ENCODE measurements at places on chromosomes 3 and 15.
A peak's percentile ranks its signal among the peaks of the same experiment; 100 is the strongest.

GRCh38 chr3:139715166-139715565 lies 37.4 kb upstream of the NMNAT3 start:
- DNase-seq, result no peak

DNA sequence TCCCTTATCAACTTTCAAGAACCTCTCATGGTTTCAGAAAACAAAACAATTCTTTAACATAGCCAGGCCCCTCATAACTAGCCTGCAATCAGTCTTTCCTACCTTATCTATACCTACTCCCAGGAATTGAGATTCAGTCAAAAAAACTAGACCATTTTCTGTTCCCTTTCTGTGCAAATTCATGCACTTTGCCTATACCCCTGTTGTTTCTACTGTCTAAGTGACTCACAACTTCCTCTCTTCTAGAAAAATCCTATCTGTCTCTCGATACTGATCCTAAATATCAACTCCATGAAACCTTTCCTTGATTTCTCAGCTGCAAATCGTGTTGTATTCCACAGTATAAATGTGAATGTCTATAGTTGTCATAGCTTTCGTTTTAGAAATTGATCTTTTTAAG lies 10.9 kb upstream of the IL1RAP start:
- no peak for DNase-seq

DNA sequence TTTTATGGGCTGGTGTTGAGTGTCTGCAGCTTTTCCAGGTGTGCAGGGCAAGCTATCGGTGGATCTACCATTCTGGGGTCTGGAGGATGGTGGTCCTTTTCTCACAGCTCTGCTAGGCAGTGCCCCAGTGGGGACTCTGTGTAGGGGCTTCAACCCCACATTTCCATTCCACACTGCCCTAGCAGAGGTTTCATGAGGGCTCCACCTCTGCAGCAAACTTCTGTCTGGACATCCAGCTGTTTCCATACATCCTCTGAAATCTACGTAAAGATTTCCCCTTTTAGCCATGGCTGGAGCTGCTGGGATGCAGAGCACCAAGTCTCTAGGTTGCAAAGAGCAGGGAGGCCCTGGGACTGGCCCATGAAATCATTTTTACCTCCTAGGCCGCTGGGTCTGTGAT lies 11.6 kb downstream of the RFX7 start:
- no peak for DNase-seq

DNA sequence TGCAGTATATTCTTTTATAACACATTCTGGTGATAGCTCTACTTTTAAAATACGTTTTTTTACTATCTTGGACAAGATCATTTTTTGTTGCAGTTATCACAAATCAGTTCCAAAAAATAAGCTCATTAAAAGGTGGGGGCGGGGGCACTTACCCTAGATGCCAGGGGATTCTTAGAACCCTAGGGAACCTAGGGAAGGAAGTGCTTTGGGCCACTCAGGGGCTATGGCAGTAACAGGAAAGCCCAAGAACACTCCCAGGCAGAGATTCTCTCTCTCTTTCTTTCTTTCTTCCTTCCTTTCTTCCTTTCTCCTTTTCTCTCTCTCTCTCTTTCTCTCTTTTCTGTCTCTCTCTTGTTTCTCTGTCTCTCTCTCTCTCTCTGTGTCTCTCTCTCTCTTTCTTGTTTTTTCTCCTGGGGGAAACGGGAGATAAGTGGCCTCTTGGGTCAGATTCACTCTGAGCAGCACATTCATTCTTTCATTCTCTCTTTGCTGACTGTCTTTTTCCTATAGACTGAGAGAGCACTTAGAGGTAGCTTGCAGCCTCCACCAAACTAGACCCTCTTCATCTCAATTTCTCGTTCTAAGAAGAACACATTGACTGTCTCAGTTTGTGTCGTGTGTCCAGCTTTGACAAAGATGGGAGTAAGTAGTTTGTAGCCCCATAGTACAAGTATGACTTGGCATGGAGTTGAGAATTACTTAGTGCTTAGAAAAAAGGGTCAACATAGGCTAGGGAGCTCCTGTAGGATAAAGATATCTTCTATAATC lies 16.6 kb downstream of the SCAANT1 start:
- no peak for DNase-seq

- peak; percentile 78 for DNase-seq
Measured at GRCh38 chr15:99104788-99105513, at the start of gene SYNM. Gene SYNM, plus strand, starts transcription at chr15:99105080. Its CDS starts 120 bp downstream, at chr15:99105200.

DNA sequence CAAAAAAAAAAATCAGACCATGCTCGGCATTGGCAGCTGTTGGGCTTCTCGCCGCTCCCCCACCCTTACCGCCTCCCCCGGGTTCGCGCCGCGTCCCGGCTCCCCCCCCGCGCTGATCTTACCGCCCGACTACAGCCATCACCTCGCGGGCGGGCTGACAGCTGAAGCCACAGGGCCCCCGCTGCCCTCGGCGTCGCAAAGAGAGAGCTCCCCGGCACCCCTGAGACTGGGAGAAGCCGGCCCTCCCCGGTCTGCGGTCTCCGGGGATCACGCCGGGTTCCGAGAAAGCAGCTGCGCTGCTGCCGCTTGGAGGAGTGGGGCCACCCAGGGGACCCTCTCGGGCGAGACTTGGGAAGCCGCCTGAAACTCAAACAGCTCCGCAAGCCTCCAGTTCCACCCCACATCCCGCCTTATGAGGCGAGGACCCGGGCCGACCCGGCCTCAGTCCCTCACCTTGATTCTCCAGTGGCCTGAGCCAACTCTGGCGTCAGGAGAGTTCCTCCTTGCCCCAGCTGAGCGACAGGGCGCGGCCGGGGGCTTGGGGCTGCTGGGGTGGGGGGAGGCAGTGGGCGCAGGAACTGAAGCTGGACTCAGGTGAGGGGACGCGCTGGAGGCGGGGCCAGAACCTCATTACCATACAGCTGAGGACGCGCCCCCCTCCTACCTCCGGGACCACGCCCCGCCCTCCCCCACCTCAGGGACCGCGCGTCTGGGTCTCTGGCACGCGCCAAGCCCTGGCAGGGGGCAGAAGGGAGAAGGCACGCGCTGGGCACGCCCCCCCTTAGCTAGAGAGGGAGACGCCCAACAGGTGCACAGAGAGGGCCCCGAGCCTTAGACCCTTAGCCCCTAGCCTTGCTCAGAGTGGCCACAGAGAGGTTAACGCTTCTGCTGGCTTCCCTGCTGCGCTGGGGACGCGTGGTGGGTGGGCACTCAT lies 1.0 kb upstream of the DLL4 start:
- no peak for DNase-seq

- no peak for DNase-seq
Measured at GRCh38 chr15:86444527-86444926, 364.9 kb downstream of the AGBL1 start.
